ENCODE measurements at places on chromosomes 6 and 20.
A peak's percentile ranks its signal among the peaks of the same experiment; 100 is the strongest.

GRCh38 chr6:39664173-39664572 lies 61.0 kb downstream of the KIF6 start:
- no peak for DNase-seq

- DNase-seq = no peak
Observed at GRCh38 chr6:38387461-38387860, 252.3 kb downstream of the BTBD9 start.

GRCh38 chr20:4949833-4950178 lies 51.5 kb downstream of the SLC23A2 start:
- DNase-seq = peak; percentile 68

- DNase-seq = peak; percentile 28
Observed at GRCh38 chr6:33320315-33321181, 3.0 kb upstream of the ZBTB22 start.

- DNase-seq = no peak
Observed at GRCh38 chr6:145561095-145562072, 173.9 kb downstream of the EPM2A start.

DNA sequence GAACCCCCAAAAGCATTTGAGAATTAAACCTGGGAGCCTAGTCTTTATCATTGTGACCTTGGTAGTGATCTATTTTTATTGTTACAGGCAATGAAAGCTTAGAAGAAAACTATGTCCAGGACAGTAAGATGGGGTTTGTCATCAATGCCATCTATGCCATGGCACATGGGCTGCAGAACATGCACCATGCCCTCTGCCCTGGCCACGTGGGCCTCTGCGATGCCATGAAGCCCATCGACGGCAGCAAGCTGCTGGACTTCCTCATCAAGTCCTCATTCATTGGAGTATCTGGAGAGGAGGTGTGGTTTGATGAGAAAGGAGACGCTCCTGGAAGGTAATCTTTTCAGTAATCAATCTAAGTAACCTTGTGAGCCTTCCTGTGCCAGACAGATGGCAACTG lies 191.5 kb upstream of the RAB32 start:
- DNase-seq = no peak

DNA sequence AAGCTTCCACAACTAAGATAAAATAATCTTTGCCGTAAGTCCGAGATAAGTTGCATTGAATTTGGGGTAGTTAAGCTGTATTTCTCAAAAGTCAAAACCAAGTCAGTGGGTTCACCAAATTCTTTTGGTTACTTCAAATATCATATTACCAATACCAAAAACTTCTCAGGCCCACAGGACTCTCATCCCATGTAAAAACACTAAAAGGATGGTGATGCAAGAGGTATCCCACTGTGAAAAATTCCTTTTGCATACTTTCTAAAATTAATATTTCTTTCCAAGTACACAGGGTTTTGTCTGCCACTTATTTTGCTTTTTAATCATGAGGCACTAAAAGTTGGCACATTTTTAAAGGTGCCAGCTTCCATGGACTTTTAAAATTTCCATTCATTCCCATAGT lies 151.3 kb downstream of the GJA10 start:
- peak; percentile 60 for DNase-seq

DNA sequence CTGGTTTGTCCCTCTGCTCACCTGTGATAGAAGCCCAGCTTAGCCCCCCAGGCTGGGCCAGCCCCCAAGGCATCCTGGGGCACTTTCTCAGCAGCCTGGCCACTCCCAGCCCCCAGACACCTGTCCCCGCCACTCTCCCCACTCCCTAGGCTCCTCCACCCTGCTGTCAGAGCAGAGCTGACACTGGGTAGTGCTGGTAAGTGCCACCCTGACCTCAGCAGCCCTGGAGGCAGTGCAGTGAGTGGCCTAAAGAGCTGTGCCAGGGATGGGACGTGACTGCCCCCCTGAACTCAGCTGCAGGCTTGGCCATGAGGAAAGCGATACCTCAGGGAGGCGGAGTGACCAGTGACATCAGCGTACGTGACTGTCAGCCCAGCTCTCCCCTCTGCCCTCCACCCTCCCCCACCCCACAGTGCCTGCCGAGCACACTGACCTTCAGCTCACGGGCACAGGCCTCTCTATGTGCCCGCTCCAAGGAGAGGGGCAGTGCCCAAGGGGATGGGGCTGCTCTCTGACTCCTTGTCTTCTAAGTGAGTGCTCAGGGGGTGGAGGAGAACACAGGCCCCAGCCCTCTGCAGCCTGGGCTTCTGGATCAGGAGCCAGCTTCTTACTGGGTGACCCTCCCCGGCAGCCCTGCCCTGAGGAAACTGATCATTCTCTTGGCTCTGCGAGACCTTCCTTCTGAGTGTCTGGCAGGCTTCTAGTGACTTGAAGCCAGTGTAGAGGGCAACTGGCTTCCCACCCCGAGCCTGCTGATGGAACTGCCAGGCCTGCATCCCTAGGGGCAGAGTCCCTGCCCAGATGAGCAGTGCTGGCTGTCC lies 172.7 kb downstream of the MRPL14 start:
- no peak for DNase-seq

- DNase-seq = peak; percentile 57
Observed at GRCh38 chr6:133774356-133774755, 114.6 kb upstream of the TCF21 start.

DNA sequence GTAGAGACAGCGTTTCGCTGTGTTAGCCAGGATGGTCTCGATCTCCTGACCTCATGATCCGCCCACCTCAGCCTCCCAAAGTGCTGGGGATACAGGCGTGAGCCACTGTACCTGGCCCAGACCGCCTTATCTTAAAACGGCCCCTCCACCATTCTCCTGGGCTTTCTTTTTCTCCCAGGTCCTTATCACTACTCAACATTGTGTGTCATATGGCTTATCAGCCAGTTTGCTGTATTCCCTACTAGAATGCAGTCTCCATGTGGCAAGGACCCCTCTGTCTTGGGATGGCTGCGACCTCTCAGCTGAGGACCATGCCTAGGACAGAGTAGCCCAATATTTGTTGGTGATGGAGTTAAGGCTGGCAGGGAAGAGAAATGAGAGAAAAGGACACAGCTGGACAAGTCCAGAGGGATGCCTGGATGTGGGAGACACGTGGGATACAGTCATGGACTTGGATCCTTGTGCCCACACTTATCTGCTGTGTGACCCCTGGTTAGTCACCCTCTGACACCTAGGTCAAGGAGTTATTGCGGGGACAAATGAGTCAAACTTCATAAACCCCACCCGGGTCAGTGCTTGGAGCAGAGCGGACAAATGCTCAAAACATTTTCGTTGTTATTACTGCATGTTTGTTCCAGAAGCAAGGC lies 24.0 kb downstream of the ADA start:
- no peak for DNase-seq

GRCh38 chr6:73451223-73452106 lies 632 bp downstream of the CGAS start:
- DNase-seq = peak; percentile 49

GRCh38 chr6:113763876-113764275 lies 93.3 kb upstream of the MARCKS start:
- peak; percentile 60 for DNase-seq

- peak; percentile 56 for DNase-seq
Observed at GRCh38 chr6:44237813-44238433, 9.0 kb upstream of the HSP90AB1 start.

- peak; percentile 69 for DNase-seq
Observed at GRCh38 chr6:166786704-166787293, 159.7 kb upstream of the RPS6KA2 start.

GRCh38 chr6:119066517-119066916 lies 11.9 kb downstream of the FAM184A start:
- no peak for DNase-seq
